ENCODE measurements at places on chromosomes 3 and 15. TPM values are rescaled to one million over a fixed set of nuclear protein-coding genes. Genes with fewer than 3 reads are reported as not detected.

The TRH gene
- total RNA-seq, result under 0.01 TPM

The SLC22A14 gene
- total RNA-seq, result 0.29 TPM

The SLC35G2 gene
- total RNA-seq, result 8.0 TPM

The CCR5 gene
- total RNA-seq, result not detected

The RBM6 gene
- total RNA-seq, result 50.7 TPM

The ACKR2 gene
- total RNA-seq, result not detected

The CCR3 gene
- total RNA-seq, result not detected

The CHRFAM7A gene
- 0.72 TPM for total RNA-seq

The THSD4 gene
- 15.6 TPM for total RNA-seq

The PTX3 gene
- 537 TPM for total RNA-seq

The ROPN1B gene
- total RNA-seq, result not detected

The CCDC32 gene
- total RNA-seq, result 18.6 TPM

The PRSS50 gene
- total RNA-seq, result not detected

The GREM1 gene
- total RNA-seq, result 457 TPM

The STARD9 gene
- 9.4 TPM for total RNA-seq

The CIDEC gene
- not detected for total RNA-seq

The CHDH gene
- total RNA-seq, result 0.88 TPM

The GOLGA8J gene
- 0.29 TPM for total RNA-seq

The HRG gene
- total RNA-seq, result not detected

The BBX gene
- total RNA-seq, result 63.4 TPM

The CLDND1 gene
- total RNA-seq, result 59.2 TPM

The LRTM1 gene
- not detected for total RNA-seq

The SOX2 gene
- not detected for total RNA-seq

The BAHD1 gene
- total RNA-seq, result 10.5 TPM

The TMOD2 gene
- 9.8 TPM for total RNA-seq

The CPN2 gene
- total RNA-seq, result 0.29 TPM

The GOLGA8G gene
- not detected for total RNA-seq

The ATRIP gene
- total RNA-seq, result 5.0 TPM

The STAC gene
- total RNA-seq, result 6.5 TPM

The CCDC39 gene
- not detected for total RNA-seq

The SLC12A1 gene
- not detected for total RNA-seq

The C2CD4B gene
- not detected for total RNA-seq

The FAM174B gene
- total RNA-seq, result 5.1 TPM

The DNAH12 gene
- under 0.01 TPM for total RNA-seq

The C15orf39 gene
- total RNA-seq, result 6.5 TPM

The NGRN gene
- 68.4 TPM for total RNA-seq

The TMCO5A gene
- total RNA-seq, result not detected

The RPP25 gene
- 6.2 TPM for total RNA-seq

Data from osteoblast (primary cell).